GM03348 (cell line): ENCODE measurements at places on chromosomes 13 and 19.

- no peak for DNase-seq
Measured at GRCh38 chr13:98761986-98762616, 9.6 kb upstream of the SLC15A1 start.

DNA sequence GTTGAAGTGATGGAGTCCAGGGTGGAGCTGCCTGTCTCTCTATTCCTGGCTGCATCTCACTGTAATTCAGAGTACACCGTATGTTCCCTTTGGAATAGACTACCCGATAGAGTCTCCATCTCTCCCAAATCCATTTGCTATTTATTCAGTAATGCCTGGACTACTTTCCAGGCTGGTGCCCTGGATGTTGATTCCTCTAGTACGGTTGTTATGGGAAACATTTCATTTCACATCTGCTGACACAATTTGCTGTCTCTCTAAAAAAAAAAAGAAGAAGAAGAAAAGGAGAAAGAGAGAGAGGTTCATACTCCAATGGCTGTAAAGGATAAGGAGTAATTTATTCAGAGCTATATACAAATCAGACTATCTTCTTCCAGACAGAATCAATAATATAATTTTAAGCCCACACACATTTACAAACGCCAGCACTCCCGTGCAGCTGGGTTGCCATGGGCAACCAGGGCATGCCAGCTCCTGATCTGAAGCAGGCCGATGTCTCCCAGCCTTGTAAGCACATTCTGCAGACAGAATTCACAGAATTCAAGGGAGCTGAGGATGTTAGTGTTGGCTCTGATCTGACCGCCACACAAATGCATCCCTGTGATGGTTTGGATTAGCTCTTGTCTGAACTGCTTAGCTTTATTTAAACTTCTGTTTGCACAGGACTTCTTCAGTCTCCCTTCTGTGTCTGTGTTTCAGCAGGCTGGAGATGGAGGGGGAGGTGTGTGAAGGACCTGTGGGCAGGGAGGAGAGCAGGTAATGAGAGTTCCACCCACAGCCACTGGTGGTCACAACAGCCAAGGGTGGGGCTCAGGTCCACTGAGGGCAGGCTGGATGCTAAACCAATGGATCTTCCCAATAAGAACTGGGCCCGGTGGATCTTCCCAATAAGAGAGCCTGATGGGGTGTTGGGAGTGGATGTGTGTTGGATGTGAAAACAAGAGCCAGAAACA is 66.0 kb downstream of the TEX26 start:
- DNase-seq = no peak

DNA sequence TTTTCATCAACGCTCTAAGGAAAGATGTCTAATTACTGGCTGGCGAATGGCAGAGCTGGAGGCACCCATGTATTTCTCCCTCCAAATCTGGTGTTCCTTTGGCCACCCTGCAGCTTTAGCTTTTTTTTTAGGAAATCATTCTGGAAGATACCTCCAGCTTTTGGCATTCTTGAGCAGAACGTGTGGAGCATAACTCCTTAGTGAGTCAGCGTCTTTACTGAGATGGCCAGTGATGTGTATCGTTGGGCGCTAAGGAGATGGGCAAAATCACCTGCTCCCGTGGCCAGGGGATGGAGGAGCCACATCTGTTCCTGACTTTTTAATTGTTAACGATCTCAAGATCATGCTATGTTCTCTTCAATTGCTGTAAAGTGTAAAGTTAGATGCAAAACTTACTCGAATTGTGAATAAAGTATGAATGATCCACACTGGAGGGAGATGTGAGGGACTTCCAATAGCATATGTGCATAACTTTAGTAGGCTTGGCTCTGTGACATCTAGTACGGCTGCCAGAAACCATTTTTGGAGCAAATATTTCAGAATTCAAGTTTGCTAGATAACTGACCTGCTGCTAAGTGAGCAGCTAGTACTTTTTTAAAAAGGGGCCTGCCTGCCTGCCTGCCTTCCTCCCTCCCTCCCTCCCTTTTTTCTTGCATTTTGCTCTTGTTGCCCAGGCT is 24.4 kb upstream of the C1QTNF9 start:
- no peak for DNase-seq

GRCh38 chr13:79442221-79442620 is 36.2 kb upstream of the RBM26 start:
- no peak for DNase-seq

DNA sequence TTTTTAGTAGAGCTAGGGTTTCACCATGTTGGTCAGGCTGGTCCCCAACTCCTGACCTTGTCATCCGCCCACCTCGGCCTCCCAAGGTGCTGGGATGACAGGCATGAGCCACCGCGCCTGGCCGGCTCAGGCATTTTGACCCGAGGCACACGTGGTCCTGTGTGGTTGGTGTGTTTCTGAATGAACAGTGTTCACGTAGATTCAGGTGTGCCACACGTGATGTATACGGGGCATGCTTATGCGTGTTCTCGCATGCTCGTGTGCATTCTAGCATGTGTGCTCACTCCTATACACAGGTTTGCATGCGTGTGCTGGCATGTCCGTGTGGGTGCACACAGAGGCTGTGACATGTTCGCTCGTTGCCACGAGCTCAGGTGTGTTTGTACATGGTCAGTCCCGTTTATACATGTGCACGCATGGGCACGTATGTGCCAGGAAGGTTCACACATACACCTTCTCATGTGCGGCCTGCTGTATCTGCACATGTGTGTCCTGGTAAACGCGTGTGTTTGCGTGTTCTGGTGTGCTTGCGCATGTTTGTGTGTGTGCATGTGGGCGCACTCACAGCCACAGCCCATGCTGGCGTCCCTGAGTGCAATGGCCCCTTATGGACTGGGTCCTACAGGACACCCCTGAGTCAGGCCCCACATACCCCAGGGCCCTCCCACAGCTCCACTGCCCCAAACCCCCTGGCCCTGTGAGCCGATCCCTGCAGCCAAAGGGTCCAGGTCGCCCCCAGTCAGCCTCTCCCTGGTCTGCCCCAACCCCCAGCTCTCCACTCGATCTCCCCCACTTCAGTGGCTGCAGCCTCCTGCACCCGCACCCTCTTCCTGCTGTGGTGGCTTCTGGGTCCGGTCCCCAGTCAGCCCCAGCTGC is 20.6 kb upstream of the TCF3 start:
- DNase-seq = no peak

DNA sequence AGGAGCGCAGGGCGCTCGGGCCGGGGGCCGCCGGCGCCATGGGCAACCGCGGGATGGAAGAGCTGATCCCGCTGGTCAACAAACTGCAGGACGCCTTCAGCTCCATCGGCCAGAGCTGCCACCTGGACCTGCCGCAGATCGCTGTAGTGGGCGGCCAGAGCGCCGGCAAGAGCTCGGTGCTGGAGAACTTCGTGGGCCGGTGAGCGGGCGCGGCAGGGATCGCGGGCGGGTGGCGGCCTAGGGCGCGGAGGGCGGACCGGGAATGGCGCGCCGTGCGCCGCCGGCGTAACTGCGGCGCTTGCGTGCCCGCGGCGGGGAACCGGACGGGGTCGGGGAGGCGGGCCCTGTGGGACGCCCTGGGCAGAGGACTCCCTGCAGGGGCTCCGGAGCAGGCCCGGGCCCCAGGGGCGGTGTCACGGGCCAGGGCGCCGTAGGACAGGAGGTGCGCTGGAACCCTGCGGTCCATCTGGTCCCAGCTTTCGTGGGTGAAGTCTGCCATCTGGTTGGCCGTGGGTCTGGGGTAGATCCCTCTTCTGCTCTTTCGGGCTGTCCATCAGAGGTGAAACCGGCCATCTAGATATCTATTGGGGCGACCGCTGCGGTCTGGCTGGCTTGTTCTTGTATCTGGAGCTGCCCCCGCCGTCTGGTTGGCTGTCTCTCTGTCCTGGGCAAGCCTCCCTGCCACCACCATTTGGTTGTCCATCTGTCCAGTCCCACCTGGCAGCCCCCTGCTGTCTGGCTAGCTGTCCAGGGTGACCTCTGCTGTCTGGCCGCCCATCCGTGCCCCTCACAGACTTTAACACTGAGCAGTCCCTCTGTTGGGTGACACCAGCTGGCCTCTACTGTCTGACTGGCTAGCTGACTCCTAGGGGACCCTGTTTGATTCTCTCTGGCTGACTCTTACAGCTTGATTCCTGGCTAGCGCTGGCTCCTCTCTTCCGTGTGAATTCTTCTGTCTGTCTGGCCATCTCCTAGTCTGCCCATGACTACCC is 622 bp downstream of the DNM2 start:
- peak; percentile 81 for DNase-seq

DNA sequence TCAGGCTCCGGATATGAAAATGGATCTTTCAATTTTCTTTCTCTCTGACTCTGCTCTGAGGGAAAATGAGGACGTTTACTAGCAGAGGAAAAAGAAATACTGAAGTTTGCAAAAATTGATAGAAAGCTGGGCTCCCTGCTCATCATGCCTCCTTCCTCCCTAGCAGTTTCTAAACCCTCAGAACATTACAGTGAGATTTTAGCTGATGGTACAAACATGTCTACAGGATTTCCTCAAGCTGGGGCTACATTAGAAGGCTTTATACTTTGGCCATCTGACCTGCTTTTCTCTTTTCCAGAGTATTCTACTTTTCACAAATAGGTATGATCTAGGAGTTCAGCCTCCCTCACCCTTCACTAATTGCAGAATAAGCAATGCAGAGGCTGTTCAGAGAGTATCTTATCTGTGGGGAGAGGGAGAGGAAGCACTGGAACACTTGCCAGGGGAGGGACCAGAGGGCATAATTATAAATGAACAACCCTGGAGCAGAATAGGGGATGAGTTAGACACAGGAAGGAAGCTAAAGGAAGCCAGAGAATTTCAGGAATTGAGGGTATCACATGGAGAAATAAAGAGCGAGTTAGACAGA is 30.0 kb downstream of the CEACAM1 start:
- no peak for DNase-seq

GRCh38 chr13:60893801-60894200 is 496.8 kb downstream of the TDRD3 start:
- DNase-seq = no peak

DNA sequence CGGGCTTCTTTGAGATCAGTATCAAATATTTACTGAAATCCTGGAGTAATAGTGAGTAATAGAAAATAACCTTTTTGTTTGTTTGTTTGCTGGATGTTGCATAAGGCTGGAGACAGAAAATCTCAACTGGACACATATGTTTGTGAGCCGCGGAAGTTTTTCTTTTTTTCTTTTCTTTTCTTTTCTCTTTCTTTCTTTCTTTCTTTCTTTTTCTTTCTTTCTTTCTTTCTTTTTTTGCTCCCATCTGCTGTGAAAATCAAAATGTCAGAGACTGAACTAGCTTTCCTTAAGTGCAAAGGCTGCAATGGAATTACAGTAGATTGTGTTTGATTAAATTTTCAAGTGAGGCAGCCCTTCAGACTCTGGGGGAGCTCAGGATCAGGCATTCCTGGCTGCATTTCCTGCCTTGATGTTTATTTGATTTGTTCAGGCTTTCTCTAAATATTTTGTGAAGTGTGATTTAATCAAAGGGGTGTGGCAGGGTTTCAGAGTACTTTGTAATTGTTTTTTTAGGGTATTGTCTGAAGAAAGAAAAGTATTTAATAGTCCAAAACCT is 319 bp downstream of the FRY start:
- no peak for DNase-seq

GRCh38 chr19:16127080-16127479 is 15.4 kb downstream of the RAB8A start:
- DNase-seq = no peak

DNA sequence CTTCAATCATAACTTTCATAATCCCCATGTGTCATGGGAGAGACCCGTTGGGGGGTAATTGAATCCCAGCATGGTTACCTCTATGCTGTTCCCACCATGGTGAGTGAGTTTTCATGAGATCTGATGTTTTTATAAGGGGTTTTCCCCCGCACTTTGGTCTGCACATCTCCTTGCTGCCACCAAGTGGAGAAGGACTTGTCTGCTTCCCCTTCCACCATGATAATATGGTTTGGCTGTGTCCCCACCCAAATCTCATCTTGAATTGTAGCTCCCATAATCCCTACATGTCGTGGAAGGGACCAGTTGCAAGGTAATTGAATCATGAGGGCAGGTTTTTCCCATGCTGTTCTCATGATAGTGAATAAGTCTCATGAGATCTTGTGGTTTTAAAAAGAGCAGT is 524.9 kb downstream of the SLITRK5 start:
- no peak for DNase-seq

- no peak for DNase-seq
Measured at GRCh38 chr19:56153507-56153906, 12.4 kb downstream of the ZNF444 start.

- DNase-seq = no peak
Measured at GRCh38 chr13:86725105-86725504, 925.9 kb upstream of the SLITRK6 start.

- no peak for DNase-seq
Measured at GRCh38 chr19:33419788-33420130, 46.2 kb downstream of the CEBPG start.

- no peak for DNase-seq
Measured at GRCh38 chr19:6413291-6413690, 11.3 kb downstream of the KHSRP start.

DNA sequence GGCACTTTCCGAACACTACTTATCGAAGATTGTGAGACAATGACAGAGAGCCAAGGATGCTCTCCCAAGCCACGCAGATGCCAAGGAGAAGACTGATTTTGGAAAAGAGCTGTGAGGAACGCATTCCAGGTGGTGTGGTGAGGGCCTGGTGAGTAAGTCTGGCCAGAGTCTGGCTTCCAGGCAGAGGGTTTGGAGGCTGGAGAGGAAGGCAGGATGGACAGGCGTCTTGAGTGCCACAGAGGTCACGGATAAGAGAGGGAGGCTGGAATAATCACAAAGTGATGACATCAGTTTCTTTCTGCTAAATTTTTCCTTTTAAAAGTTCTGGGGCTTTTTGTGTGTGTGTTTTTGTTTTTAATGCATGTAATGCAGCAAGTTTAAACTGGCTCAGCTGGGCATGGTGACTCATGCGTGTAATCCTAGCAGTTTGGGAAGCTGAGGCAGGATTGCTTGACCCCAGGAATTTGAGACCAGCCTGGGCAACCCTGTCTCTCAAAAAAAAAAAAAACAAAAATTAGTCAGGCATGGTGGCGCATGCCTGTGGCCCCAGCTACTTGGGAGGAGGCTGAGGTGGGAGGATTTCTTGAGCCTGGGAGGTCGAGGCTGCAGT is 235.1 kb downstream of the NALCN start:
- no peak for DNase-seq

GRCh38 chr13:26498656-26499601 is 58.6 kb upstream of the WASF3 start:
- DNase-seq = peak; percentile 23

DNA sequence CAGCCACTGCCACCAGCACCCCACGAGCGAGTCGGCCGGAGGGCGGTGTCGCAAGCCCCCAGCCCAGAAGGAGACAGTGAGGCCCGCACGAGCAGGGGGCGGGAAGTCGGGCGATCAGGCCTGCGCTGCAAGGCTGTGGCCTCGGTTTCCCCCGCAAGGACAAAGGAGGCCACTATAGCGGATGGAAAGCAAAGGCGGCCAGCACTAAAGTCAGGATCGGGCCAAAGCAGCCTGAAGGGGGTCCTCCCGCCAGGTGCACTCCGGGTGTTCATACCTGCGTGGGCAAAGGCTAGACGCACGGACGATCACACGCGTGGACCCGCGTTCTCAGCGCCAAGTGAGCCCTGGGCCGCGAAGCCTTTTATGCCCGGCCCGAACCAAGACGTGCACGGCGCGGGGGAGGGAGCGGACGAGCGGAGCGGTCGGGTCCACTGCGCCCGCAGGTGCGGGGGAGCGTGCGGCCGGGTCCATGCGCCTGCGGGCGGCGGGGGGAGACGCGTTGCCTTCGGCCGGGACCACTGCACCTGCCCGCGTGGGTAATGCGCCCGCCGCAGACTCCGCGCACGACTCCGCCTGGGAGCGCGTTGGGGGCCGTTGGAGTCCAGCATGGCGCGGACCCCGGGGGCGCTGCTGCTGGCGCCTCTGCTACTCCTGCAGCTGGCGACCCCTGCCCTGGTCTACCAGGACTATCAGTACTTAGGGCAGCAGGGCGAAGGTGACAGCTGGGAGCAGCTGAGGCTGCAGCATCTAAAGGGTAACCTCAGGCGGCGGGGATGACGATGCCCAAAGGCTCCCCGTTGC is at the start of the genes PRDX2 and THSD8:
Gene PRDX2 (minus strand): TSS at position 335 of the 801 bp plus-strand sequence. CDS start 539 bp downstream, outside the sequence.
Gene THSD8 (plus strand): TSS at position 604 of the 801 bp plus-strand sequence. CDS start 3 bp downstream, at position 607.
- DNase-seq = peak; percentile 89
